NB4 (cell line): ENCODE measurements at places on chromosomes 1 and 21.

DNA sequence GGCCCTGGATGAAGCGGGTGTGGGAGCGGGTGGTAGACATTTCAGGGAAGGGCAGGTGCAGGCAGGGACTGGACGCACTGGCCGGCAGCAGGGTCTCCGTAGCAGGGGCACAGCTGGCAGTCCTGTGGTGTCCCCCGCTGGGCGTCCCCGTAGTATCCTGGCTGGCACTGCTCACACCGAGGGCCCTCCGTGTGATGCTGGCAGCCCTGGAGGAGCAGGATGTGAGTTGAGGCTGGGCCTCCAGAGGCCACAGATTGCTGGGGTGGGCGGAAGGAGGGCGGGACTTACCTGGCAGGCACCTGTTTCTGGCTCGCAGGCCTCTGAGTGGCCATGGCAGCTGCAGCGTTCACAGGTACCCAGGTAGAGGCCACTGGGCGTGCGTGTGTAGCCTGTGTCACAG, 62.3 kb downstream of the LDLRAD2 start:
- no peak for DNase-seq

GRCh38 chr1:63662056-63662836, 69.0 kb downstream of the PGM1 start:
- no peak for DNase-seq

DNA sequence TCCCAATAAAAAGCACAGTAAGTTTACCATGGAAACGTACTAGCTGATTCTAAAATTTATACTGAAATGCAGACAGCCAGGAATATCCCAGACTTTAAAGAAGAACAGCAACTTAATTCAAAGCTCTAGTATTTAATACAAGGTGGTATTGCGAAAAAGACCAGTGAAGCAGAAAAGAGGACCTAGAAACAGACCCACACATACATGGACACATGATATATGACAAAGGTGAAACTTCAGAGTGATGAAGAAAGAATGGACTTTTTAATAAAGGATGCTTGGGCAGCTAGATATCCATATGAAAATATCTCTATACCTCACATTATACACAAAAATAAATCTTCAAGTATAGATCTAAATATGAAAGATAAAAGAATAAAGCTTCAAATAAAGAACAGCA, 62.6 kb downstream of the COP1 start:
- DNase-seq = no peak

DNA sequence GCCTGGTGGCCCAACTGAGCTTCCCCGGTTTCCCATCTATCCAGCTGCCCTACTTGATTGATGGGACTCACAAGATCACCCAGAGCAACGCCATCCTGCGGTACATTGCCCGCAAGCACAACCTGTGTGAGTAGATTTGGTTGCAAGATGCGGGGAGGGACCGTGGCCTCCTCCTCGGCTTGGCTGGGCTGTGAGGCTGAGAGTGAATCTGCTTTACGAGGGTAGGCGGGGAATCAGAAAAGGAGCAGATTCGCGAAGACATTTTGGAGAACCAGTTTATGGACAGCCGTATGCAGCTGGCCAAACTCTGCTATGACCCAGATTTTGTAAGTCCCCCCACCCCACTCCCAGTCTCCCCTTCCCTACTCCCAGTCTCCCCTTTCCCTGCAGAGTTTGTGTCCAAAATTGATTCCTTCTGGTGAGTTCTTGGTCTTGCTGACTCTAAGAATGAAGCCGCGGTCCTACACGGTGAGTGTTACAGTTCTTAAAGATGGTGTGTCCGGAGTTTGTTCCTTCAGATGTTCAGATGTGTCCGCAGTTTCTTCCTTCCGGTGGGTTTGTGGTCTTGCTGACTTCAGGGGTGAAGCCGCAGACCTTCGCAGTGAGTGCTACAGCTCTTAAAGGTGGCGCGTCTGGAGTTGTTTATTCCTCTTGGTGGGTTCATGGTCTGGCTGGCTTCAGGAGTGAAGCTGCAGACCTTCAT, 1.5 kb downstream of the GSTM2 start:
- DNase-seq = peak; percentile 77

- DNase-seq = no peak
Observed at GRCh38 chr21:25115021-25115420, 492.3 kb downstream of the MRPL39 start.

- DNase-seq = no peak
Observed at GRCh38 chr1:24861821-24862727, 68.0 kb downstream of the RUNX3 start.

- no peak for DNase-seq
Observed at GRCh38 chr1:41850029-41850428, 68.7 kb downstream of the HIVEP3 start.

DNA sequence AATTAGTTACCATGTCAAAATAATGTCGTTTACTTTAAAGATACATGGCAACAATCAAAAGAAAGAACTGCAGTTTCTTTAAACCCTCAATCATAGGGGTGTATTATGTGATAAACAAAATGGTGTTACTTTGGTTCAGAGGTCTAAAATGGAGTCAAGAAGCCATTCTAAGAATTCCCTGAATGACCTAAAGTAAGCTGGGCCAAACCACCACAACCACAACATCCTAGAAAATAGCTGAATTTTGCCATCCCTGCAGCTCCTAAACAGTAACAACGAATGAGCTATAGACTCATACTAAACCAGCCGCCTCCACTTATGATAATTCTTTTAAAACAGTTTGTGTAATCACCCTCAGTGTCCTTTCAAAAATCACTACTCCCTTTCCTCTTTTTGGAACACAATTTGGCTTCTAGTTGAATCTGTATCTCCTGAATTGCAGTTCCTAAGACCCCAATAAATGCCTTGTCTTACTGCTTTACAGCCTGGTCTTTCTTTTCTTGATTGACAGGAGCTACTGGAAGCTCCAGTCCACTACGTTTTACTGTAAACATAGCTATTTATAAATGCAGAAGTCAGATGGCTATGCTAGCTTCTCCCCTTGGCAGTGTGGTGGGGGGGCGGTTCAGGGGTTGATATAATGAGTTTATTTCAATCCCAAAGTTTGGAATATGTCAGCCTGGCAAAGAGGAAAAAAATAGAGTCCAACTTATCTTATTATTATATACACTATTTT, 84.3 kb downstream of the PLPPR4 start:
- no peak for DNase-seq

- no peak for DNase-seq
Observed at GRCh38 chr21:26795866-26796329, 49.3 kb downstream of the ADAMTS1 start.

GRCh38 chr1:114342376-114342775, 168.6 kb downstream of the TRIM33 start:
- peak; percentile 61 for DNase-seq

DNA sequence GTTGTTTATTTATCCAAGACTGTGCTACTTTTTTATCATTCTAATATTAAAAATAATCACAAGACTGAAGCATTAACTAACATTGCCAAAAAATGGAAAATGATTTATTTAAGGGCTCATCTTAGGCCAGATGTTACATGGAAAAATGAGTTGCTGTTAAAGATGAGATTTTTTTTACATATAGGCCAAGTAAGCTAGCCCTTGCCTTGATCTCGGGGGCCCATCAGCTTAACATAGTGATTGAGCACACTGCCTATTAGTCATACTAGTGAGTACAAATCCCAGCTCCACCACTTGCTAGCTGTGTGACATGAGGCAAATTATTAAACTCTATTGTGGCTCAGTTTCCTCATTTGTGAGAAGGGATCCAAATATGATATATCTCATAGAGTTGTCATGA, 275.9 kb upstream of the SNX7 start:
- no peak for DNase-seq

DNA sequence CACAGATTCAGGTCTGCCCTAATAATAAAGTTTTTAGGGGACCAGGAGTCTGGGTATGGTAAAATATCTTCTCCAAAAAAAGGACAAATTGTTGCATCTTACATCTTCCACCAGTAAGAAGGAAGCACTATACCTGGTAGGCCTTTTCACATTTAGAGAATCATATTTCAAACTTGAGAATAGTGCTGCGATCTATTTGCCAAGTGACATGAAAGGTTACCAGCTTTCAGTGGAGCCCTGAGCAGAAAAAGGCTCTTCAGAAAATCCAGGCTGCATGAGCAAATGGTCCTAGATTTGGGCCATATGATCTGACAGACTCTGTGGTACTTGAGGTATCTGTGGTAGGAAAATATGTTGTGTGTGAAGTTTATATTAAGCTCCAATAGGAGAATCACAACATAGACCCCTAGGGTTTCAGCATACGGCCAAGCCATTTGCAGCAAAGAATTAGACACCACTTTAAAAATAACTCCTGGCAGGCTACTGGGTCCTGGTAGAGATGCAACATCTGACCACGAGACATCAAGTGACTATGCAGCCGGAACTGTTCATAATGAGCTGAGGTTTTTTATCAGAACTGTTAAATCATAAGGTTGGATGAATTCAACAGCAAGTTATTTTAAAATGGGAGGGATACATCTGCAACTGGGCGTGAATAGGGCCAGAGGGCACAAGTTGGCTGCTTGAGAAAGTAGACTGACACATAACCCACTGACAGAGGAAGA, 38.6 kb upstream of the CCDC190 start:
- DNase-seq = no peak
